ENCODE measurements at places on chromosomes 1 and 21.
A peak's percentile ranks its signal among the peaks of the same experiment; 100 is the strongest.

GRCh38 chr1:110208916-110209645 is 1.0 kb upstream of the KCNC4 start:
- no peak for DNase-seq

GRCh38 chr1:41498804-41499203 is 14.3 kb upstream of the EDN2 start:
- DNase-seq = no peak

DNA sequence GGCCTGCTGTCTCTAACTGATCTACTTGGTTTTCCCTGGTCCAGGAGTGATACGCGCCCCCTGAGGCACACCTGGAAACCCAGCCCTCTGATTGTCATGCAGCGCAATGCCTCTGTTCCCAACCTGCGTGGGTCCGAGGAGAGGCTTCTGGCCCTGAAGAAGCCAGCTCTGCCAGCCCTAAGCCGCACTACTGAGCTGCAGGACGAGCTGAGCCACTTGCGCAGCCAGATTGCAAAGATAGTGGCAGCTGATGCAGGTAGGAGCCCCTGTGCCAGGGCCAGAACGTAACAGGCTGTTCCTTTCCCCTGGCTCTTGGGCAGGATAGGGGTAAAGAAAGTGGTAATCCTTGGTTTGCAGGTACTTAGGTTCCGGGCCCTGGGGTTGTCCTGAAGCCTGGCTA is 6.8 kb downstream of the MTFR1L start:
- DNase-seq = no peak

- DNase-seq = no peak
Observed at GRCh38 chr1:24392982-24393650, 20.5 kb downstream of the STPG1 start.

- DNase-seq = no peak
Observed at GRCh38 chr1:54816130-54816529, 15.0 kb upstream of the TTC22 start.

DNA sequence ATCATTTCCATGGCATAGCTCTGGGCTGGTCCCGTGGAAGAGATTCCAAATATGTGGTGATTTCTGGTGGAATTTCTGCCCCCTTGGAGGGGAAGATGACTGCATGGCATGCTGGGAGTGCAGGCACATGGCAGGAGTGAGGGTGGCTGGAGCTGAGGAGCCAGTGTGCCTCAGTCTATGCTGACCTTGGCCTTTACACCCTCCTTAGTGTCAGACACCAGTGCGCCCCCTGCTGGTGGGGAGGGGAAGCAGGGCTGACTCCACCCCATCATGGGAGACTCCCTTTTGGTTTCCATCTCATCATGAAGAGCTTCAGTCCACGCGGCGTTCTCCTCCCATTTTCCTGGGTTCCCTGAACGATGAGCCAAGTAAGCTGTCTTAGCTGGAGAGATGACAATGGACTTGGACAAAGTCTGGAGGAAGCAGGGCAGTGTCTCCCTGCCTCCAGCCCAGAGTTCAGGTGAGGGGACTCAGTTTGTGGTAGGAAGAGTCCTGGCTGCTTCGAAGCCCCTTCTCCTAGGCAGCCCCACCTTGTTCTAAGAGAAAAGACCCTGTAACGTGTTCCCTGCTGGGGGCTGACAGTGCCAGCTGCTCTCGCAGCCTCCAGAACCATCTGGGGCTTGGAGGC is 10.3 kb downstream of the ALX3 start:
- peak; percentile 36 for DNase-seq

GRCh38 chr1:238589843-238590435 is 699.2 kb upstream of the ZP4 start:
- DNase-seq = no peak

DNA sequence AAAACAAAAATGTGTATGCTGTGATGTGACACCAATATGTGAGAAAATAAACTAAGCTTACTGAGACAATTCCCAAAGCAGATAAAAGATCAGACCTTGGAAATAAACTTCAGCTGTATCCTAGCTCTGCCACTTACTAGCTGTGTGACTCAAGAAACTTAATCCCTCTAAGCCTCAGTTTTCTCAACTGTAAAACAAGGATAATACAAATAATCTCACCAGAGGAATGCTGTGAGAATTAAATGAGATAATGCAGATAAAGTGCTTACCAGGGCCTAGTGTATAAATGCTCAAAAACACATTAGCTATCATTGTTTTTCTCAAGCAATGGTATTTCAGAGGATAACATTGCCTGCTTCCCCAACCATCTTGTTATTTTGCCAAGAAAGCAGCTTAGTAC is 2.1 kb downstream of the HEATR1 start:
- DNase-seq = no peak

All from stimulated activated CD8-positive, alpha-beta memory T cell treated with anti-CD3 and anti-CD28 coated beads, Interleukin-7, amount 100 ng/mL, for 1 hour (primary cell).